ENCODE measurements at places on chromosomes 11 and 22.

GRCh38 chr22:19199479-19199878 lies 20.9 kb upstream of the SLC25A1 start:
- DNase-seq: no peak

GRCh38 chr22:40410731-40411505 lies 40.5 kb downstream of the SGSM3 start:
- no peak for DNase-seq

- DNase-seq: no peak
Measured at GRCh38 chr11:22337596-22338485, at the start of gene SLC17A6. Gene SLC17A6 (plus strand): TSS chr11:22338381. CDS start chr11:22338534, 153 bp downstream.

GRCh38 chr11:133253570-133253969 lies 278.7 kb downstream of the OPCML start:
- DNase-seq: no peak

DNA sequence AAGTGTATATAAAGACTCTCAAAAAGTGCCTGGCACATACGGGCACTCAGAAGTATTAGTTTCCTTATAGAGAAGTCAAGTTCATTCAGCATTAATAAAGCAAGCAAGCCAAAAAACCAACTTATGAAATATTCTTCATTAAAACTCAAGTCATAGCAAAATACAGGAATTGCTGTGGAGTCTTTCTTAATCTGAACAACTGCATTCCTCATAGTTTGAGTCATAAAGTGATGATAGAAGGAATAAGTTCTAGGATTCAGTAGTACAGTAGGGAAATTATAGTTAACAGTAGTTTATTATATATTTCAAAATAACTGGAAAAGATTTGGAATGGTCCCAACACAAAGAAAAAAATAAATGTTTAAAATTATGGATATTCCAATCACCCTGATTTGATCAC lies 200.3 kb downstream of the C11orf91 start:
- no peak for DNase-seq

DNA sequence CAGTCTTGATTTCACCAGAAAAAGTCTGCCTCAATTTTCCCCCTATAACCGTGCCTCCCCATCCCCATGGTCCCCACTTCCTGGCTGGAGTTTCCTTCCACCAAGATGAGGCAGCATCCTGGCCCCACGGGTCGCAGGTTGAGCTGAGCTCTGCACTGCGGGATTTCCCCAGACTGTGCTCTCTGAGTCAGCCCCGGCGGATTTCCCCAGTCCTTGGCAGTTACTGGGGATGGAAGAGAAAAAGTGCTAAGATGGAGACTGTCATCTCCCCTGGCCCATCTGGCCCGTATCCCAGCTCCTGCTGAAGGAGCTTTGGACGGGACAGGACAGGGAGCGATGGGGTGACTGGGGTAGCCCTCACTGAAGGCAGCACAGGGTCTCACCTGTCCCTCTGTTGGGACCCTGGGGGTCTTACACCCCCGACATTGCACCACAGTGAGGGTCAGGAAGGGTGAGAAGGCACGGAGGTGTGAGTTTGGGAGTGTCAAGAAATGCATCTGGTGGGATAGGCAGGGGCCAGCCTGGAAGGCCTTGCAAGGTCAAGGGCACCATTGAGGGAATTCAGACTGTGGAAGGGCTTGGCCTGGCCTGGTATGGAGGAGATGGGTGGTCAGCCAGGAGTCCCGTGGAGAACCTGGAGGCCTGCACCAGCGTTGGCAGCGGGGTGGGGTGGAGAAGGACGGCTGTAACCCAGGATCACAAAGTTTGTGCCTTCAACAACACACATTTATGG lies 36.5 kb downstream of the NADSYN1 start:
- no peak for DNase-seq

DNA sequence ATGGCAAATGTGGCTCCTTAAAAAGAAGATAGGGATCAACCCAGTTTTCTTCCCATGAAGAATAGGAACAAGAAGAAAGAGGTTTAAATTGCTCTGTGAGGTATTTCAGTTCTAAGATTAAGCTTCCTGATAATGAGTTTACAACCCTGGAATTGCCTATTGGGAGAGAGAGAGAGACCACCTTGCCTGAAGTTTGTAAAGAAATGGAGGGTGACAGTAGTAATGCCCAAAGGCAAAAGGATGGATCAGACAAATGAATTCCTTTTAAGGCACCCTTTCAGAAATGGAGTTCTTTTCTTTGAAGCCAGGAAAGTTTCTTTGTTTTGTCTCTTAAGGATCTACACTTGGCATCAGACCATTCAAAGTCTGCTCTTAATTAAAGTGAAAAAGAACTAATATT lies 74.3 kb downstream of the DDIAS start:
- DNase-seq: no peak
